ENCODE measurements at places on chromosomes 3 and 15.

GRCh38 chr15:79632457-79632856 lies 200.3 kb downstream of the MINAR1 start:
- no peak for DNase-seq

- peak; percentile 35 for DNase-seq
These were observed 11.3 kb upstream of the TMEM115 start for GRCh38 chr3:50370594-50370993.

- DNase-seq: no peak
These were observed 224.8 kb downstream of the KCNMB2 start for GRCh38 chr3:178761024-178761423.

DNA sequence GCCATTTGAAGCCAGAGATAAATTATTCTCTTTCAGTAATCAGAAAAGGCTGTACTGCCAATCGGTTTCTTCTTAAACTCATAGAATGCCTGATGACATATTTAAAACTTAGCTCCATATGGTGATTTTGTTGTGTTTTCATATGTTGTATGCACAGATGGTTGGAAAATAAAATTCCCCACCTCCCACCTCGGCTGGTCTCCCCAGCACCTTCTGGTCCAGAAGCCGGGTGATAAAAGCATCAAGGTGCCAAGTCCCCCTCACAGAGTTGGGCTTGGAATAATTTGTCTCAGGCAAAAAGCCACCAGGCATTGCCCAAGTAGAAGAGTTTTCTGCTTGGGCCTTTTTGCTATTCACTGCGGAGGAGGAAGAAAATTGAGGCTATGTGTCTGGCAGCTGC lies 18.4 kb downstream of the LARS2 start:
- DNase-seq: peak; percentile 71

- DNase-seq: no peak
These were observed 17.8 kb downstream of the CDV3 start for GRCh38 chr3:133591271-133591742.

GRCh38 chr15:35329521-35329961 lies 216.4 kb downstream of the DPH6 start:
- peak; percentile 83 for DNase-seq

All from cerebellar cortex (tissue), 1 donor.